ENCODE measurements at places on chromosomes 4 and X. TPM values are rescaled to one million over a fixed set of nuclear protein-coding genes. Genes with fewer than 3 reads are reported as not detected.

- DNase-seq: no peak
- H3K36me3 ChIP-seq: no peaks in the 10 kb centered on the region
- H3K27ac ChIP-seq: no peak overlapping the region
- no peak overlapping the region for H3K4me3 ChIP-seq
- H3K4me1 ChIP-seq: peaks cover 8% of the 10 kb centered on the region
These were observed 85.5 kb upstream of the ACSL1 start for GRCh38 chr4:184911310-184911709.

DNA sequence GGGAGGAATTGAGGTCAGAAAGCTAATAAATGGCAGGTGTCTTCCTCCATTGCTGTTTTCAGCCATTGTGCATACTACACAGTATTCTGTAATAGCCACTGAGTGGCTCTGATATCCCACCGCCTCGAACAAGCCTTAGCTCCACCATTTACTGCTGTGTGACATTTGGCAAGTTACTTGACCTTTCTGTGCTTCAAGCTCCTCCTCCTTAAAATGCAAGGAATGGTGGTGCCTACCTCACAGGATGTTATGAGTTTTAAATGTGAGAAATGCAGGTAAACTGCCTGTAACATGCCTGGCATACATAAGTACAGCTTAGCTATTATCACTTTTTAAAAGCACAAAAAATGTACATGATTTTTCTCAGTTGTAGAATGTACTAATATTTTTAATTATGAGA, 421.0 kb downstream of the MAPK10 start:
- no peaks in the 10 kb centered on the region for H3K4me1 ChIP-seq
- no peak overlapping the region for H3K4me3 ChIP-seq
- H3K36me3 ChIP-seq: no peaks in the 10 kb centered on the region
- H3K27ac ChIP-seq: no peak overlapping the region
- no peaks in the 10 kb centered on the region for H3K27me3 ChIP-seq

- H3K27ac ChIP-seq: no peak overlapping the region
- H3K4me1 ChIP-seq: no peaks in the 10 kb centered on the region
- DNase-seq: peak; percentile 31
- 0 out of 2 replicates have a peak, but pooled peaks cover 2% of the 10 kb centered on the region for H3K27me3 ChIP-seq
These were observed 18.5 kb upstream of the DRD5 start for GRCh38 chr4:9762823-9763475.

DNA sequence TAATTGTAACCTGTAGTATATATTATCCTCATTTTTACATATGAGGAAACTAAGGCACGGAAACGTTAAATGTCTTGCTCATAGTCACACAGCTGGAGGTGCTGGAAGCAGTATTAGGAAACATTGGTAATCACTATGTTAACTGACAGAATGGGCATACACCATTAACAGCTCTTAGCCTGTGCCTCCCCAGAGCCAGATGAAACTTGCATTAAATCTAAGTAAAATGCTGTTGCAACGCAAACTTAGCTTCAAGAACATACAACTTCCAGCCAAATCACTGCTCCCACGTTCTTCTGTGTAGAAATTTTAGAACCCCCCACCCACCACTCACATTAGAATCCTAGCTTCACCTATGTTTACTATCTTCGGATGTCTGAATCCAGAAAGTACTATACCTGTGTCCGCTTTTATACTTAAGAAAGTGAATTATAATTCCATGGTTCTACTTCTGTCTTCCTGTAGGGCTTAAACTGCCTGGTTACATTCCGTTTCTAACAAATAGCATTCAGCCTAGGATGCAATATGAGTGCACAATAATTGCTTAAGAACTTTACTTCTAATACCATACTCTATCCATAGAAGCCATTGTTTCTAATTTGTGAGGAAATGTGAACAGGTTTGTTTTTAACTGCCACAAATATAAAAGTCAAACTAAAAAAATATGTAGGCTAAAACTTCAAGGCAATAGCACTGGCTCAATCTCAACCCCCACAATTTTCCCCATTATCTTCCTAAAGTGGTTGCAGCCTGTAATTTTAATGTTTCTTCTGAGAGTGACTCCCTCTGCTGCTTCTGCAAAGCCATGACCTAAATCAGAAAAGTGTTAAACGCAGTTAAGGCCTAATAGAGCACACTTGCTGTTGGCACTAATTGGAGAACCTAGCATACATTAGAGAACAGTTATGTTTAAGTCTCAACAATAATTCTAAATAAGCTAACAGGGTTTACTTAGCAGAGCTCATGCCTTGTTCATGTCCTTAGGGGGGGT, 4.4 kb downstream of the UNC5C start:
- no peaks in the 10 kb centered on the region for H3K36me3 ChIP-seq
- no peak overlapping the region for H3K27ac ChIP-seq
- DNase-seq: no peak
- no peaks in the 10 kb centered on the region for H3K4me1 ChIP-seq

DNA sequence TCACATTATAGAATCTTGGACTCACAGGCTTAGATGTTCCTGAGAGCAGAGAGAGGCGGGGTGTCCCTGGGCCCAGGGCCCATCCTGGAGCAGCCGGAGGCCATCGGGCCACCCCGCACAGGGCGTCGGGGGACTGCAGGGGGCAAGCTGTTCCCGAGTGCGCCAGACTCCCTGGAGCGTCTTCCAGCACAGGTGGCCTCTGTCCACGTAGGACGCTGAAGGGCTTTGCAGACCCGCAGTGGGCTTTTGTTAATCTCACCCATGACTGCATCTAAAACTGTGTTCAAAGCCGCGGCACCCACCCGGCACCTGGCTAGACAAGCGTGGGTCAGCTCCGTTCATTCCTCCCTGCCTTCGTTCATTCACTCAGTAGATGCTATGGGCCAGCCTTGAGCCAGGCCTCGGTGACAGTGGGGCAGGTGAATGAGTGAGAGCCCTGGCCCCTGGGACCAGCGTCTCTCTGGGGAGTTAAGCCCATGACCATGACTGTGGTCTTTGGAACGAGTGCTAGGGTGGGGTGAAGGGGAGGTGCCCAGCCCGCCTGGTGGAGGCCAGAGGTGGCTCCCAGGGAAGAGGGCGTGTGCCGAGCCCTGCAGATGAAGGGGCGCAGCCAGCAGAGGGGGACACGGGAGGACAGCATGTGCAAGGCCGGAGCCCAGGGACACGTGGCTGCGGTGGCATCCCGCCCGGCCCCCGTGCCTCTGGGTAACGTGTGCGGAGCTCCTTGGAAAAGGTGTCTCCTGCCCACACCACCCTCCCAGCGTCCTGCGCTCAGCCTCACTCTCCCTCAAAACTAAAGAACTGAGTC, 98.3 kb downstream of the HMX1 start:
- no peaks in the 10 kb centered on the region for H3K36me3 ChIP-seq
- H3K4me3 ChIP-seq: no peak overlapping the region
- no peak for DNase-seq
- peaks cover 60% of the 10 kb centered on the region for H3K27me3 ChIP-seq

DNA sequence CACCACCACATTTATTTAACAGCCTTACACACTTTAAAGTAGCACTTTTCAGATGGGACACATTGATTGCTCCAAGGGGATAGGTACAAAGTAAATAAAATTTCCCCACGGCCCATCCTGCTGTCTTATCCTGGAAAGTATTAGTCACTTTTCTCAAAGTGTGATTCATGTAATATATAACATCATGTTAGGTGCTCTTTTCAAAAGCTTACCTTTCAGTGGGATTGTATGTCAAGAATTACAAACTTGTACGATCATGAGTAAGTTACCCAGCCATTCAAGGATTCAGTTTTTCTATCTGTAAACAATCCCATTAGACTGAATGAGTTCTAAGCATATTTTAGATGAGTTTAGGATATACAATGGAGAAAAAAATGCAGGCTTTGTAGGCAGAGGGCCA, 876.6 kb upstream of the GRID2 start:
- no peaks in the 10 kb centered on the region for H3K36me3 ChIP-seq
- H3K27me3 ChIP-seq: no peaks in the 10 kb centered on the region
- H3K27ac ChIP-seq: no peak overlapping the region
- DNase-seq: no peak
- H3K4me1 ChIP-seq: no peaks in the 10 kb centered on the region

DNA sequence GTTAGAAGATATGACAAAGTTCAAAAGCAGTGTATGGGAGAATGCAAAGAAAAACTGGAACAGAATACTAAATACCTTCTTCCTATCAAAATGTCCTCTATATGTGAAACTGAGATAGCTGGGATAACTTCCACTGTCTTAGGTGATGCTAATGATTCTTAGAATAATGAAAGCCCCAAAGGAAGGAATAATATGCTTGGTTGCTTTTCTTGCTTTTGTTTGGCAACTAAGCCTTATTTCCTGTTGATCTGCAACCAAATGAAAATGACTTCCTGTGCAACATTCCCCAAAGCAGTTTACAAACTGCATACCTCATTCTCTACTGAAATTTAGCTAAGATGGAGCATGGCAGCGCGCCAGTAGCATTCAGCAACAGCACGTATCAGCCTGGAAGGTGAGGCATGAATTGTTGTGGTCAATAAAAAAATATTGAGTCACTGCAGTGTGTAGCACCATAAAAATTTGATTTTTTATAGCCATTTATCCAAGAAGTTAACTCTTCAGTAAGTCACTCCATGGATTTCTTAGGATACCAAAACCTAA, 18.7 kb downstream of the NDNF start:
- no peak for DNase-seq
- no peaks in the 10 kb centered on the region for H3K4me1 ChIP-seq
- H3K27ac ChIP-seq: no peak overlapping the region
- no peaks in the 10 kb centered on the region for H3K36me3 ChIP-seq

- no peaks in the 10 kb centered on the region for H3K4me1 ChIP-seq
- no peak overlapping the region for H3K4me3 ChIP-seq
- no peak for DNase-seq
- H3K27me3 ChIP-seq: no peaks in the 10 kb centered on the region
- no peak overlapping the region for H3K27ac ChIP-seq
- no peaks in the 10 kb centered on the region for H3K36me3 ChIP-seq
These were observed 13.6 kb upstream of the CCKAR start for GRCh38 chr4:26503844-26504243.

GRCh38 chr4:8710946-8711345, 118.4 kb downstream of the CPZ start:
- H3K27me3 ChIP-seq: peaks cover 65% of the 10 kb centered on the region
- DNase-seq: no peak
- H3K4me3 ChIP-seq: no peak overlapping the region
- no peaks in the 10 kb centered on the region for H3K4me1 ChIP-seq
- no peaks in the 10 kb centered on the region for H3K36me3 ChIP-seq

DNA sequence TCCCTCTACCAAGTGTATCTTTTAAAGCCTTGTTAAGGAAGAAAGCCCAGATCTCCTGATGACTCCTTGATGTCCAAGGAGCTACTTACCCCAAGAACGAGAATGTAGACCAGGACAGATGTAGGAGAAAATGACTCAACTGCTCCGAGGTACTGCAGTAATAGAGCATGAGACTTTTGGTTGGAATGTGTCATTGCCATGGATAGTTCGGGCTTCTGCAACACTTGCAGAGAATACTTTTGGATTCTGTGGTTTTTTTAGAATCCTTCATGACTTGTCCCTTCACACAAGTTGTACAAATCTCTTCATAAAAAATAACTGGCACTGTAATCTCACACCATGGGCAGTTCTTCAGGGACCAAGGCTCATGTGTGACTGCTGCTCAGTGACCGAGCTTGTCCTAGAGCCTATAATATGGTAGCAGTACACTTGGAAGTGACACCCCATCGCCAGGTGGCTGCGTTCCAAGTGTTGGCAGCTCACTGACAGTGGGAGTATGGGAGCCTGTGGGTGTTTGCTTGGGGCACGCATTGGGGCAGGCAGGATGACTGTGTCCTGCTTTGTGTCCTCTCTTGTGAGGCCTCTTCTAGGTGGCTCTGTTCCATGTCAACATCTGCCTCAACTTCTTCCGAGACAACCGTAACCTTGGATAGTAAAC, 87.9 kb upstream of the WDR1 start:
- no peaks in the 10 kb centered on the region for H3K36me3 ChIP-seq
- no peak overlapping the region for H3K4me3 ChIP-seq
- DNase-seq: no peak
- no peaks in the 10 kb centered on the region for H3K4me1 ChIP-seq
- no peaks in the 10 kb centered on the region for H3K27me3 ChIP-seq

- no peak for DNase-seq
- H3K4me1 ChIP-seq: peaks cover 8% of the 10 kb centered on the region
- no peaks in the 10 kb centered on the region for H3K36me3 ChIP-seq
- peak overlapping the region; percentile 91 for H3K4me3 ChIP-seq
These were observed 738 bp upstream of the HPF1 start for GRCh38 chr4:169758401-169758962.

DNA sequence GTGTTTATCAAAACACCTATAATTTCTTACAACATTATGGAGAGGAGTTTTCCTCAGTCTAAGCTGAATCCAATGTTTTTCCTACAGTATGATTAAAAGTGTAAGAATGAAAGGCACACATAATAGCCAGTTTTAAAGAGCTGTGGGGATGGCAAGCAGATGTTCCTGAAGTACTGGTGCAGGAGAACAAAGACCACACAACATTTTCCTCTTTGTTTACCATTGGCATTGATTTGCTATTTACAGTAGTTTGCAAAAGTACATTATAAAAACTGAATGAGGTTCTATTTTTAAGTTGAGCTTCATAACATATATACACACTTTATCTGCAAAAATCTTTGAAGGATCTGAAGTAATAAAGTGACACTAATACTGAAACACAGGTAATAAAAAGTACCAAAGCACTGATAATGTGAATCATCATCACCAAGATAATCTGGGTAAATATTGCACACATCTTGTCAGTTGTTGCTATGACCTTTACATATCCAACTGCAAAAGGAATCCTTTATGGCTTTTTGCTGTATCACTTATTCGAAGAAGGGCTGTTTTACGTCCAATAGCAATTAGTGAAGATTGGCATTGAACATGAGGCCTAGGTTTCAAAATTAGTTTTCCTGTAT, 22.5 kb downstream of the TCEAL1 start:
- no peaks in the 10 kb centered on the region for H3K36me3 ChIP-seq
- H3K4me3 ChIP-seq: no peak overlapping the region
- peaks cover 13% of the 10 kb centered on the region for H3K4me1 ChIP-seq
- DNase-seq: no peak

GRCh38 chrX:36908801-36909675, 99.1 kb upstream of the FAM47C start:
- no peak for DNase-seq
- no peaks in the 10 kb centered on the region for H3K27me3 ChIP-seq
- H3K4me1 ChIP-seq: no peaks in the 10 kb centered on the region
- H3K36me3 ChIP-seq: no peaks in the 10 kb centered on the region

- peak; percentile 2 for DNase-seq
- 0 out of 2 replicates have a peak overlapping the region, but pooled peaks have one; percentile 19 for H3K27ac ChIP-seq
- no peaks in the 10 kb centered on the region for H3K27me3 ChIP-seq
- H3K4me3 ChIP-seq: no peak overlapping the region
- H3K4me1 ChIP-seq: peaks cover 6% of the 10 kb centered on the region
These were observed 19.7 kb upstream of the CXCL6 start for GRCh38 chr4:73816814-73817213.

GRCh38 chrX:134174859-134175258, 62.1 kb upstream of the CCDC160 start:
- H3K4me3 ChIP-seq: no peak overlapping the region
- no peaks in the 10 kb centered on the region for H3K36me3 ChIP-seq
- H3K27me3 ChIP-seq: no peaks in the 10 kb centered on the region
- no peak overlapping the region for H3K27ac ChIP-seq
- DNase-seq: no peak

TIGD2 gene
- 10.9 TPM for total RNA-seq

CFI gene
- total RNA-seq: 2.2 TPM

CENPE gene
- 28.7 TPM for total RNA-seq

TLR6 gene
- total RNA-seq: 7.9 TPM

VCX gene
- 1.5 TPM for total RNA-seq
